ENCODE measurements at places on chromosomes 3 and 15.
A peak's percentile ranks its signal among the peaks of the same experiment; 100 is the strongest.

DNA sequence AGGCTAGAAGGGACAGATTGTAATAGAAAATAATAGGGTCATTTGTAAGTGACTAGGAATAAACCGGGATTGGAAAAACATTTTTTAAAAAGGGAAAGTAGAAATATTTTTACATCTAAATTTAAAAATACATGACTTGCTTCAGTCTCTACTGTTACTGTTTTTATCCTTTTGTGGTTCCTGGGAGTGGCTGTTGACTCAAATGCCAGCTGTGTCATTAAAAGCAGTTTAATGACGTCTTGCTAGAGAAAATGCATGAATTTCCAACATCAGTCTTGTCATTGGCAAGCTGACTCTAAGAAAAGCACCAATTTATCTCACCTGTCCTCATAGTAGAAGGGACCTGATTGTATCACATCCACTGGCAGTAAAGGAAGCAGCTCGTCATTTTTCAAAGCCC is 16.7 kb upstream of the LCMT2 start:
- DNase-seq, result no peak

GRCh38 chr15:68626283-68626682 is 47.5 kb downstream of the CORO2B start:
- DNase-seq, result no peak

- DNase-seq, result no peak
Observed at GRCh38 chr3:128281056-128281455, 127.8 kb downstream of the EEFSEC start.

GRCh38 chr3:2354702-2355101 is 256.0 kb downstream of the CNTN4 start:
- DNase-seq, result no peak

- DNase-seq, result no peak
Observed at GRCh38 chr3:158642474-158643210, 1.7 kb upstream of the GFM1 start.

DNA sequence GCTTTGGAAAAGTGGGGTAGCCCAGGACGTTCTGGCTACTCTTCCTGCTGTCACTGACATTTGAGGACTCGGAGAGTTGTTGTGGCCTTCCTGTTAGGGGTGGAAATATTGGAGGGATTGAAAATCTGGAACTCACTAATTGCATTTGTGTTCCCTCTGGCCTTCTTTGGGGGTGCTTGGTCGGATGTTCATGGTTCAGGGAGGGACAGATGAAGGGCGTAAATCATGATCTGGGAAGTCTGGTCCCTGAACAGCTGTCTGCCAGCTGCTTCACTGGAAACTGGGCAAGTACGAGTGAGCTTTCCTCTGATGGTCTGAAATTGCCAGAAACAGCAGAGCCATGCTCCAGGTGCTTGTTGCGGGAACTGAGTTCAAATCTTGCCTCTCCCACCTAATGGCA is 327.8 kb upstream of the C2CD4B start:
- DNase-seq, result no peak

DNA sequence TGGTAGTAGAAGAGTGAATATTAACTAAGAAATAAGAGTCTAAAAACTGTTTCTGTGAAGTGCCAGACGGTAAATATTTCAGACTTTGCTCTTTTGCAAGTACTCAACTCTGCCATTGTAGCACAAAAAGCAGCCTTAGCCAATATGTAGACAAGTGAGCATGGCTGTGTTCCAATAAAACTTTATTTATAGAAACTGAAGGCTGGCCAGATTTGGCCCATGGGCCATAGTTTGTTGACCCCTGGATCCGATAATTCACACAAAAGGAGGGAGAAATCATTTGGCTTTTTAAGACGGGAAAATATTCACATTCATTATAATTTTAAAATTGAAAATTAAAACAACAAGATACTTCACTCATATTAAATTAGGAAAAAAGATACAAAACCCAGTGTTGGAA is 15.4 kb downstream of the EID1 start:
- DNase-seq, result no peak

- DNase-seq, result no peak
Observed at GRCh38 chr3:46095307-46095706, 68.0 kb upstream of the XCR1 start.

DNA sequence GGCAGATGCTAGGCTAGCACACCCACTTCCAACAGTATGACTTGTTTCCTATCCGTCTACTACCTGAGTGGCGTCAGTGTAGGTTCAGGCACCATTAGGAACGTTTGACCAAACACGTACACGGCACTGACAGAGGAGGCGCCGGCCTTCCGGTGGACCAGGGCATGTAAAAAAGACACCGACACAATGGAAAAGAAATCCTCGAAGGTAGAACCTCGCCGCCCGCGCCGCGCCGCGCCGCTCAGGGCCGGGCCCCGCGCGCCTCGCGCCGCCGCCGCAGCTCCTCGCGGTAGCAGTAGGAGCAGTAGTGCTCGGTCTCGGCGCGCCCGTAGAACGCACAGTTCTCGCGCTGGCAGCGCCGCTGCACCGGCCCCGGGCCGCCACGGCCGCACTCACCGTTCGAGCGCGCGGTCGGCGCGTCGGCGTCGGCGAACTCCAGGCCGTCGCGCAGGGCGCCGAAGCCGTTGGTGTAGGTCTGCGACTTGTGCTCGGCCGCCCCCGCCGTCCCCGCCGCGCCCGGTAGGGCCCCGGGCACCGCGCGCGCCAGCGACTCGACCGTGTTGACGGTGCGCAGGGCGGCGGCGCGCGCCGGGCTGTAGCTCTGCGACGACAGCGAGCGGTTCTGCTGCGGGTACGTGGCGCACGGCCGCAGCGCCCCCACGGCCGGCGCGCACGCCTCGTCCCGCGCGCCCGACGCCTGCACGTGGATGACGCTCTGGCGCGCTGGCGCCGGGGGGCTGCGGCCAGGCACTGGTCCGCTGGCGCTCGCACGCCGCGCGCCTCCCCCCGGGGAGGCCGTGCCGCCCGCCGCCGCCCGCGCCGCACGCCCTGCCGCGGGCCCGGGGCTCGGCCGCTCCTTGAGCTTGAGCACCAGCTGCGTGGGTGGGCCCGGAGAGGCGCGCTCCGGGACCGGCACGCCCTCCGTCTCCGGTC is 156.7 kb downstream of the KLF13 start:
- DNase-seq, result peak; percentile 50

- no peak for DNase-seq
Observed at GRCh38 chr15:25179673-25180511, 225.1 kb downstream of the SNRPN start.

- DNase-seq, result no peak
Observed at GRCh38 chr3:170493712-170494182, 75.1 kb downstream of the CLDN11 start.

GRCh38 chr3:6962801-6963200 is 101.9 kb downstream of the GRM7 start:
- no peak for DNase-seq

DNA sequence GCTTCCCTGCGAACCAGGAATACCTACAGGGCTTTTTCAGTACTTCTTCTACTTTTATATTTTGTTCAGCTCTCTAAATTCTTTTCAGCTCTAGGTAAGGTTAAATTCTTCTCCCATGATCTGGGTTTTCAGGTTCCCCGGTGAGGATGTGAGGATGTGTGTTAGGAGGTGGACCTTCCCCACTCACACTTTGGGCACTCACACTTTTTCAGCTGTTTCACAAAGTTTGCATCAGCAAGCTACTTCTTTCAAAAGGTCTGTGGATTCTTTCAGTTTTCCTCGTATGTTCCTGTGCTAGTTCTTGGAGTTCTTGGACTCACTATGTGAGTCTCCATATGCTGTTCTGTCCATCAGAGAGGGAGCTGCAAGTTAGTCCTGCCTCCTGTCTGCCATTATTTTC is 13.9 kb upstream of the OR5K2 start:
- DNase-seq, result no peak

- no peak for DNase-seq
Observed at GRCh38 chr3:12230877-12231276, 58.0 kb upstream of the PPARG start.

- DNase-seq, result no peak
Observed at GRCh38 chr15:91866971-91867372, 13.5 kb downstream of the SLCO3A1 start.

DNA sequence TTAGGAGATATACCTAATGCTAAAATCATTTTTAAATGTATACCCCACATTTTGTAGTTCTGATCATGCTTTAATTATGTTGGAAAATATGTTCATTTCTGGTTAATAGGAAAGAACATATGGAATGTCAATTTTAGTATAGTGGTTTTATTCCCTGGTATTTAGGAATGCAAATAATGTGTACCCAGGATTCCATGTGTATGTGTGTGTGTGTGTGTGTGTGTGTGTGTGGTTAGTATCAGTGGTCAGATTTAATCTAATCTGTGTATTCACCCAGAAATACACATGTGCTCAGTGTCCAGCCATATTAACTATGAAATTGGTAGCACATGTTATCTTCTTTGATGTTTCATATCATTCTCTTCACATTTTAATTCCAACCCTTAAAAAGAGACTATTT is 233.5 kb upstream of the DCBLD2 start:
- DNase-seq, result no peak

DNA sequence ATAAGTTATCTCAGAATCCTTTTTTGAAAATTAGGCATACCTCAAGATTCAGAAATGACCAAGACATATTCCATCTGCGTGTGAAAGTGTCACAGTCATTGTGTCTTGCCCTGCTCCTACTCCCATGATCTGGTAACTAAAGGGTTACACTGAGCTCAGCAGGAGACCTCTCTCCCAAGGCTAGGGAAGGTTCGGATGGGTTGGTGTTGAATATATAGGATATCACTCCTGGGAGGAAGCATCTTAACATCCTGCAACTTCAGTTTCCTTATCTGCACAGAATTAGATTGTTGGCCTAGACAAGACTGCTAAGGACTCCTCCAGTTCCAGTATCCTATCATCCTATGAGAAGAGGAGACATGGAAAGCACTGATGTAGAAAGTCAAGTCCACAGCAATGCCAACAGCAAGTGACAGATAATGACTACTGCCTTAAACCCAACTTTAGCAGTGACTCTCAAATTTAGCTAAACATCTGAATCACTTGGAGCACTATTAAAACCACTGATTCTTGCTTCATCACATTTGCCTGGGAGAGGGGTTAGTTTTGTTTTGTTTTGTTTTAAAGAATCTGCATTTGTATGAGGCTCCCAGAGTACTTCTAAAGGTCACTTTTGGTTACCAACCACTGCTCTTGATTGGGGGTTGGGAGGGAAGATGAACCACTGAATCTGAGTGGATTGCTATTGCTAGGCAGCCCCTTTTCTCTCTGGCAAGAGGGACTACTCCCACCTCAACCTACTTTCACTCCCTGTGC is 9.7 kb downstream of the ADAMTS9 start:
- no peak for DNase-seq

- DNase-seq, result no peak
Observed at GRCh38 chr15:39404767-39405181, 176.1 kb upstream of the THBS1 start.

GRCh38 chr3:108100906-108101660 is 10.3 kb upstream of the CD47 start:
- DNase-seq, result no peak

DNA sequence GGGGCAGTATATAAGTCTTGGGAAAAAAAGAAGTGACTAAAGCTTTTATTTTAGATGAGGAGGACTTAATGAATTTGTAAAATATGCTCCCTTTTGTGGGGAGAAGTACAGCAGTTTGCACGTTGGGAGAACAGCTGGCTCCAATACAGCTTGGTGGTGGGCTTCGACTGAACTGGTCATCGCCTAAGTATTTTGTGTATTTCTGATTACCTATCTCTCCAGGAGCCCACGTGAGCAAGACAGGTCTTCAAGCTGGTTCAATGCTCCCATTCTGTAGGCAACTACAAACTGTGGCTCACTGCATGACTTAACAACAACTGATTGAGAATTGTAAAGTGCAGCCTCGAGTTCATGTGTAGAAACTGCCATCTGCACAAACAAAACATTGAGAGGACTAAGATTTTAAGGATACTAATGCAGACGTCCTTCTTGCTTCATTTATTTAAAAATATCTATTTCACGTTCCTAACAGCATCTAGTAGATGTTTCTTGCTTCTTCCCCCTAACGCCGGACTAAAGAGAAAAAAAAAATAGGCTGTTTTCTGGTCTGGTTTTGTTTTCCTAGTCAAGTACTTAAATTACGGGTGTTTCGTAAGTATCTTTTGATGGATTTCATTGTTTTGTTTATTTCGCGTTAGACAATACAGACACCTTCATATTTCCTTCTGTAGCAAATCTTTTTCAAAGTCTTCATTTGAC is 1.4 kb upstream of the GREM1 start:
- no peak for DNase-seq

DNA sequence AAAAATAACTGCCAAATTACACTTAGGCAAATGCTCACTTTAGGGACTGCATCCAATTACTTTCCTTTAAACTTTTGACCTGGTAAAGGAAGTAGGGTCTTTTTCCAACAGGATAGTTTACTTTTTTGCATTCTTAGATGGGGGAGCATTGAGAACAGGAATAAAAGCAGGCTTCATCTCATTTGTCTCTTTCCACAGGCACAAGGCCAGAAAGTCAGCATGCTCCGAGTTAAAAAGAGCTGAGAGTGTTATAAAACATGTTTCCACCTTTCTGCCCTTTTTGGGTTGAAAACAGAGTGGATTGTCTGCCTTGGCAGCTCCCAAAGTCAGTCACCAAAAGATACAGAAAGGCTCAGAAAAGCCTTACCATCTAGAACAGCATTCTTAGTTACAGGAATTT is 404.9 kb upstream of the ALCAM start:
- DNase-seq, result no peak

- DNase-seq, result no peak
Observed at GRCh38 chr3:137852391-137852830, 88.3 kb downstream of the SOX14 start.

- DNase-seq, result no peak
Observed at GRCh38 chr15:93168910-93169309, 79.9 kb upstream of the RGMA start.

- no peak for DNase-seq
Observed at GRCh38 chr3:126621171-126621570, 33.8 kb downstream of the TXNRD3 start.

DNA sequence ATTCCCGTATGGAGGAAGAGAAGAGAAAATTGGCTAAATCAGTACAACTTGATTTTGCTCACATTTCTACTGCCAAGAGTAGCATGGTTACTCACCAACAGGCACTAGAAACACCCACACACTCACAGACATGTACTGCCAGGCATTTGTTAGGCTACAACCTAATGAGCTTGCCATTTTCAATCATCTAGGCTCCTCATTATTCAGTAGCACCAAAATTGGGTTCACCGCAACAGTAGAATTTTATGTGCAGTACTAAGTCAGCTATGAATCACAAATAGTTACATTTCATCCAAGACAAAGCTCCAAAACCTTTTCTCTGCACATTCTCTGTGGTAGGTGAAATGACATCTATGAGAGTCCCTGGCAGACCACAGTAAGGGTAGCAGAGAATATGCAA is 15.0 kb upstream of the THUMPD3 start:
- DNase-seq, result no peak

- DNase-seq, result no peak
Observed at GRCh38 chr3:179719048-179719734, 66.4 kb downstream of the USP13 start.
